Stimulated activated CD8-positive, alpha-beta memory T cell treated with anti-CD3 and anti-CD28 coated beads, Interleukin-4, amount 100 ng/mL, for 1 hour (primary cell): ENCODE measurements at places on chromosomes 3 and 15.

DNA sequence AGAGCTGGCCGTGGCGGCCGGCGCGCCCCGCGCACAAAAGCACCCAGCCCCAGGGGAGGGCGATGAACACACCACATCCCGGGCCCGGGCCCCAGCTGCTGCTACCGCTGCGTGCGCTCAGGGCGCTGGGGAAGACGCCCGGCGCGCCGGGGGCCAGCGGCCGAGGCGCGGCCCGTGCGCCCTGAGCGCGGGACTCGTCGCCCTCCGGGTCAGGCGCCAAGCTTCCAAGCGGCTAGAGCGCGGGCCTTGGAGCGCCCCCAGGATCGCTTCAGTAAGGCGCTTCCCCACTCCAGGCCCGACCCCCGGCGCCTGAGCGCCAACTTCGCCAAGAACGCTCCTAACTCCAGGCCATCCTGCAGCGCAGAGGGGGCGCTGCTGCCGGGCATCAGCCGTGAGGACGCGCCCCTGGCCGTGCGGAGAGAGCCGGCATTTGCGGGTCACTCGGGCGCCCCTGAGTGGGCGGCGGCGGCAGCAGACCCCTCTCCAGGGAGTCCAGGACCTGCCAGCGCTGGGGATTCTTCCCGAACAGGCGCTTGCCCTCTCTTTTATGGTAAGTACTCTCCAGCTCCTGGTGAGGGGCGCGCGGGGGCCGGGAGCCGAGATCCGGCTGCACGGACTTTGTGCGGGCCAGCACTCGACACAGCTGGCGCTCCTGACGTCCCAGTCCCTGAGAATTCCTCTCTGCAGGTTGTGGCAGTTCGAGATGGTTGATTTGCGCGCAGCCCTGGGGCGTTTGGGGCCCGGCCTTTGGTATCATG is 475 bp downstream of the SPSB4 start:
- no peak for DNase-seq

GRCh38 chr15:76483752-76484151 is 147.2 kb downstream of the ISL2 start:
- DNase-seq: no peak

- DNase-seq: no peak
Measured at GRCh38 chr3:16884084-16884747, 539 bp upstream of the PLCL2 start.

DNA sequence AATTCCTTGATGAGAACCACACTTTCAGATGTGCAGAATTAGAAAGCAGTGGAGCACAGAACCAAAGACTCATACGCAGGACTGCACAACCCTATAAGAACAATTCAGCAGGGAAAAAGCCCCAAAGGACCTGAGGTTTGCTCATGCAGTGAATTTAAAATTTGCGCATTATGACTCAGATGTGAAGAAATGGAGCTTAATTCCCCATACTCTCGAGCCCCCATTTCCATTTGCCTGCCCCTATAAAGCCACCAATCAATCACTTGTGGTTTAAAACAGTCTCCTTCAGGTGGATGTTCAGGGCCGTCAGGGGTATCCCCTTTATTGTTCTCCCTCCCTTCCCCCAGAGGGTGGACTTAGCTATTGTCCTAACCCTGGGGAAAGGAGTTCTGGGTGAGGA is 221.2 kb downstream of the IGSF11 start:
- no peak for DNase-seq

DNA sequence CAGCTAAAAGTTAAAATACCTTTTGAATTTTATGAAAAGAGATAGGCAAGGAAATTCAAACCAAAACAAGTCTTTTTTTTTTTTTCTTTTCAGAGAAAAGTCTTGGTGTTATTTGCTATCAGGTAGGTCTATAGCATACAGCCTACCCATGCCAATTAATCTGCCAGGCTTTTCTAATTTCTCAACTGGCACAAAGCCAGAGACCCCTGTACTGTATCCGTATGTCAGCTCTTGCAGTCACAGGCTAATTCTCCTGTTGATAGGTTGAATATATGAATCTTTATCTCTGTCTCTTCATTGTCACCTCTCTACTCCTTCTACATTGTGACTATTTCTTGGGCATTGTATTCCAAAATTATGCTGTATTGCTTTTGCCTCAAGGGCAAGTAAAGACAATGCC is 133.4 kb downstream of the IL5RA start:
- DNase-seq: no peak

GRCh38 chr3:50237754-50238548 is 1.9 kb downstream of the GNAI2 start:
- DNase-seq: peak; percentile 73

DNA sequence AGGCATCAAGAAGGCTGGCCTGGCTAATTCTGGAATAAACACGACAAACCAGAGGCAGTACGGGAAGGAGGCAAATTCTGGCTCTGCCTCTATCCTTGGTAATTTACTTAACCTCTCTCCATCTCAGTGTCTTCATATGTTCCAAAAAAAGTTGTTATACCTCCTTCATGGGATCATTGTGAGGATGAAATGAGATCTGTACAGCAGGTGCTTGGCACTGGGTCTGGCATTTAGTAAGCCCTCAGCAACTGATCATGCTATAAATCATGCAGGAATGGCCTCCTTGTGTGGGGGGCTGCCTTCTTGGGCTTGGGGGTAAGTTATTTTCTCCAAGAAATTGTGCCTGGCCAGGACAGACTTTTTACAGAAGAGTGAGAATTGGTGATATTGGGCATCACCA is 38.3 kb upstream of the TRA2B start:
- no peak for DNase-seq

DNA sequence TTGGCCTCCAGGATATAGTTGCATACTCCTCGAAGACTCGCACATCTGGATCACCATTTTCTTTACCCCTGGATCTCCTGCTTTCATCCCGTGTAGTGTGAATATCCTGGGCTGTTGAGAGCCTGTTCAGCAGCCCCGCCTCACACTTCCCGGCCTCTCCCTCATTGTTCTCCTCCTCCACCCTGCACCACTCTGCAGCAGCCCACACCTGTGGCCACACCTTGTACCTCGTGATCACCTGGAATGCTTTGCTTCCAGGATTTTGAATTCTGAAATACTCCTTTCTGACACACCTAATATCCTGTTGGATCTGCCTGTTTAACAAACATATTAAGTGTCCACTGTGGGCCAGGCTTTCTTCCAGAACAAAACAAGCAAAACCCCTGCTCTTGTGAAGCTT is 14.4 kb downstream of the ABHD17C start:
- DNase-seq: no peak

DNA sequence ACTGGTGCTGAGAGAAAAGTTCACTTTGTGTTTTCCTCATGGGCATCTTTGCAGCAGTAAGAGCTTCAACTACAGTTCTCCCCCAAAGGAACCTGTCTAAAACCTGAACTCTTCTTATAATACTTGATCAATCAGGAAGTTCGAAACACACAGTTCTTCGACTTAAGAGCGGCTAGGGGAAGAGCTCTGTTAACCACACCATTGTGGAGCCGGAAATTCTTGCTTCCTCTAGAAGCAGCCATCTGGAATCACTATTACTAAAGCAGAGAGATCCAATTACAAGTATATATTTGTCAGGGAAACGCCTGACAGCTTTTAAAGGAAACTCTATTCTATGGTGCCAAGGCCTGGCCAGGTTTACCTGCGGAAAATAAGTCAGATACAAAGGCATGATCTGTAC is 337.3 kb upstream of the CBLB start:
- no peak for DNase-seq

DNA sequence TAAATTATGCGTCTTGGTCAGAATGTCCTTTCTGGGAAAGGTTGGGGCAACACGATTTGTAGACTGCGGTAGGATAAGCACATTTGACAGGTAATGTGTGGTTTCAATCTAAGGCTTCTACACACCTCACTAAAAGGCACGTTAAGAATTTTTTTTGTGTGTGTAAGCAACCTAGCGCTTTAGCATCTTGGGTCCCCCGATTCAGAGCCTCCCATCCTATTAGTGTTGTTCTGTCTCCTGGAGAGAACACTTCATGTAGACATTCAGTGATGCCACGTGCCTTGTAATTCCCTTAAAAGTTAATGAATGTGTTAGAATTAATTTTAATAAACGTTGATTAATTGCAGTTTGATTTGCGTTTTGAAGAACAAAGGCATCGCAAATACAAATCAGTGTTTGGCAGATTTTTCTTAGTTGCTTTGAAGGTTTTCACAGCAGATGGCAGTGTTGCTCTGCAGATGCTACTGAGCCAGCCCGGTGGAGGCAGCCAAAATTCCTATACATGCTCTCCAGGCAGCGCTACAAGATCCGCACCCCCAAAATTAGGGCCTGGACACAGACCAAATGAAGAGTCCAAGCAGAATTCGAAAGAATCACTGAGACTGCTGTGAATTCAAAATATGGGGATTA is 63.5 kb downstream of the OTOL1 start:
- no peak for DNase-seq

GRCh38 chr3:24202071-24202470 is 257.0 kb downstream of the NR1D2 start:
- no peak for DNase-seq

- DNase-seq: no peak
Measured at GRCh38 chr15:39887211-39887610, 32.9 kb downstream of the GPR176 start.

DNA sequence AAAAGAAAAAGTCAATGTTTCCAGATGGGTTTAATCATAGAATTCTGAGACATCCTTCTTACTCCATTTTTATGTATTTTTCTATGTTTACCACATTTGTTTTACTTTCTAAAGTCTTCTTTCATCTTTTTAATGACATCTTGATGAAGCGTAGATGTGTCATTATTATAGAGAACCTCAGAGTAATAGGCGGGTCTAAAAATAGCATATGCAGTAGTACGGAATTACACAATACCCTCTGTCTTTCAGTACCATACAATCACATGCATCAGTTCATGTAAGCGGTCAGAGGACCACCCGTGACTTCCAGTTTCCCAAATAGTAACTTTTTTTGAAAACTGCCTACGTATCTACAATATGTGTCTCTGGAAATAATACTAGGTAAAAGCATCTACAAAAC is 224.0 kb downstream of the PLOD2 start:
- DNase-seq: no peak

DNA sequence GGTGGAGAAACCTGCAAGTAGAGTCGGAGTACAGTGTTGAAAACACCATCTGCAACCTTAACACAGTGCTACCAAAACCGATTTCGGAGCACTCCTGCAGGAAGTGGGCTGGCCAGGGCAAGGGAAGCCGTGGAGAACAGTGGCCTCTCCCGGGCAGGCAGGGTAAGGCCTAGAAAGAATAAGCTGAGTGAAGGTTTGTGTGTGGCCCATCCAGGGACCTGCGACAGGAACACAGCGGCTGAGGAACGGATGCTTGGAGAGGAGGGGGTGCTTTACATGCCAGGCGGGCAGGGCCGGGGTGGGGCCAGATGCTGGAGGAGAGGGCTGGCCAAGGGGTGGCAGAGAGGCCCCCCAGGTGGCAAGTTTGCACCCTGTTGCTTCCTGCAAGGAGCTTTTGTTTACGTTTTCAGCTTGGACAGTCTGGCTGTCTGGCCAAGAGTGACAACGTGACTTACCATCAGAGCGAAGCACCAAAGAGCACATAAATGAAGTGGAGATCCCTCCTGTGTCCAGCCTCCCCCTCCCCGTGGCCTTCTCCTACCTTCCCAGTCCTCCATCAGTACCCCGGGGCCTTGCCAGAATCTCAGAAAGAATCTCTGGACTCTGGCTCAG is 156.5 kb downstream of the PGPEP1L start:
- DNase-seq: peak; percentile 40

- no peak for DNase-seq
Measured at GRCh38 chr3:184259396-184259877, 1.9 kb downstream of the CAMK2N2 start.

DNA sequence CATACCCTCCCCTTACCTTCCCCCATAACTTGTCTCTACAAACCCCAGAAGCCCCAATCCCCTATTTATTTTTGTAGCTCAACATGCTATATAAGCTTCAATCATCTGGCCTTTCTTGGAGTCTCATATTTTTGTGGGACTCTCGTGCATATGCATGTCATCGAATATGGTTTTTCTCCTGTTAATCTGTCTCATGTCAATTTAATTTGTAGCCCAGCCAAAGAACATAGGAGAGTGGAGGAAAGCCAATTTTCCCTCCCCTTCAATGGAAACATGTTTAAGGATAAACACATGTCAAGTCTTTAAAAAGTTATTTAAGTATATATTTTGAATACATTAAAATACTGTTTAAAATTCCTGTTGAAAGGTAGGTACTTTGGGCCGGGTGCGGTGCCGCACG is 172.2 kb downstream of the GMNC start:
- no peak for DNase-seq

- no peak for DNase-seq
Measured at GRCh38 chr15:80638553-80639167, 56.5 kb upstream of the ABHD17C start.

GRCh38 chr3:55271549-55271948 is 215.6 kb downstream of the WNT5A start:
- DNase-seq: no peak

DNA sequence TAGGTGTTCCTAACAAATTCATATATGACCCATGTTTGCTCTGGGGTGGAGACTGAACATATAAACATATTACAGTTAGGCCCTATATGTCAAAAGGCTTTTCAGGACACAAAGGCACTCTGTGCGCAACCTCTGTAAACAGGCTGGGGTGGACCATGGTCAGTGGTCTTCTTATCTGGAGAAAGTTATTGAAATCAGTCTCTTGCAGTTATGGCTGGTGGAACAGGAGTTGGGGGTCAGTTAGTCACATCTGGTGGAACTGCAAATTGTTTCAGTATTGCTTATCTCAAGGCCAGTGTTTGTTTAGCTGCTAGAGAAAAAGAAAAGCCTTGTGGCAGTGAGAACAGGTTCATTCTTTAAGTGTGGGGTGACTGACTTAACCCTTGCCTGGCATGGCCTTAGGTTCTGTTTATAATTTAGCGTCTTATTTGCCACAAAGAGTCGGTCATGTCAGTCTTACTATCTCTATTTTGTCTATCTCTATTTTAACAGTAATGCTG is 5.9 kb upstream of the GP9 start:
- DNase-seq: no peak

DNA sequence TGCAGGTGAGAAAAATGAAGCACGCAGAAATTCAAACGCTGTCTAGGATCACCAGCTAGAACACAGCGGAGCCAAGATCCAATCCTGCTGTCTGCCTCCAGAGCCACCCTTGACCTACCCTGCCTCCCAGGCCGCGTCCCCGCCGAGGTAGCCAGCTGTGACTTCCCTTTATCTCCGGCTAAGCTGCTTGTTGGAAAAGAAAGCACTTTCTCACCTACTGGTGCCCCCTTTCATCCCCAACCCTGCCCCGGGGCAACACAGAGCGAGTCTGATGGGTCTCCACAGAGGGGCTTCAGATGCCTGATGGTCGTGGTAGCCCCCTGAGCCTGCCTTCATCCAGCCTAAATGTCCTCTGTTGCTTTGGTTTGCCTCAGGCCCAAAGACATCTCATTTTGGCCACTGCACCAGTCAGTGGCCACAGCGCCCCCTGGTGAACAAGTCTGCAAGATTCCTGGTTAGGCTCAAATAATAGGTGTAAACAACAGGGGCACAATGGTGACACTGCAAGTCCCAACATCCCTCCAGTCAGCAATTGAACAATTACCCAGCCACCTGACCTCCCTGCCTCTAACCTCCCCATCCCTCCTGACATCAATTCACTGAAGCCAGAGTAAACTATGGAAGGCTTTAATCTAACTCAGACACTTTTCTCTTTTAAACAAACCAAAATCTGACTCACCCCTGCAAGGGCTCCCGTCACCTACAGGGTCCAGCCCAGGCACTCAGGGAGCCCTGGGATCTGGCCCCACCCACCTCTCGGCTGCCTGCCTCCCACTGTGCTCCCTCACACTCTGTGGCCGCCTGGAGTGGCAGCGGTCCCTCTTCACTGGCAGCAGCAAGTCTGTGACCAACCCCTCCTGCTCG is 27.3 kb upstream of the BCL2L10 start:
- DNase-seq: peak; percentile 27

GRCh38 chr3:161893972-161894371 is 397.4 kb downstream of the OTOL1 start:
- DNase-seq: no peak

GRCh38 chr15:62853841-62854225 is 188.7 kb upstream of the TPM1 start:
- no peak for DNase-seq
